ENCODE measurements at places on chromosomes 3 and 15.

DNA sequence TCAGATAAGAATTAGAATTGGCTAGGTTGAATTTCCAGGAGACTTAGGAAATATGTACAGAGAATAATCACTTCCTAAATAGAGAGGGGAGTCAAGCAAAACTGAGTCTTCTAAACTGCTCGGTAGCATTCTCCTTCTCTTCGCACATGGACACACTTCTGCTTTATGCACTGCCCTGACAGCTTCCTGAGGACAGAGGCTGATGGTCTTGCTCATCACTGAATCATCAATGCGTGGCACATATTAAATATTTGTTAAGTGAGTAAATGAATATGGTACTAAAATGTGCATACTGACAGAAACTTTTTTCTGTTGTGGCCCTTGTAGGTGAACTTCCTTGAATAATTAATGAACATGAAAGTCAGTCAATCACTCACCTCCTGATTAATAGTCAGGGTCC, 315.5 kb downstream of the FHIT start:
- no peak for DNase-seq

- no peak for DNase-seq
These were observed 80.1 kb downstream of the LRRC28 start for GRCh38 chr15:99331381-99331780.

- DNase-seq, result no peak
These were observed 65.9 kb downstream of the PGPEP1L start for GRCh38 chr15:98941595-98942255.

DNA sequence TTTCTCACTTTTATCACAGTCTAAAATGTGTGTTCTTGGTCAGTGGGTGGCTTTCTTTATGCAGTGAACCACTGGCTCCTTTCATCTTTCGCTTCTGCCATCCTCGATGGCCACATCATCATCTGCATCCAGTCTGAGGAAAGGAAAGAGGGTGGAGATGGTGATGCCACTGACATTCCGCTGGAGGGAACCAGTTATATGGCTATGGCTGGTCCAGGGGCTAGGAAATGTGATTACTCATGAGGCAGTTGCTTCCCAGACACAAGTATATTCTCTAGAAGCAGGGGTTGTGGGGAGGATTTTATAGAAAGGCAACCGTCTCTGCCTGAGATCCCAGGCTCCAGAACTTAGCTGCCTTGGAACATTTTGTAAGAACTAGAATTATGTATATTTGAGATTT, 246.7 kb upstream of the AZI2 start:
- DNase-seq, result no peak

GRCh38 chr15:100125401-100126191, 216.2 kb downstream of the ADAMTS17 start:
- no peak for DNase-seq

GRCh38 chr3:58353722-58354553, 21.2 kb downstream of the PXK start:
- DNase-seq, result no peak

DNA sequence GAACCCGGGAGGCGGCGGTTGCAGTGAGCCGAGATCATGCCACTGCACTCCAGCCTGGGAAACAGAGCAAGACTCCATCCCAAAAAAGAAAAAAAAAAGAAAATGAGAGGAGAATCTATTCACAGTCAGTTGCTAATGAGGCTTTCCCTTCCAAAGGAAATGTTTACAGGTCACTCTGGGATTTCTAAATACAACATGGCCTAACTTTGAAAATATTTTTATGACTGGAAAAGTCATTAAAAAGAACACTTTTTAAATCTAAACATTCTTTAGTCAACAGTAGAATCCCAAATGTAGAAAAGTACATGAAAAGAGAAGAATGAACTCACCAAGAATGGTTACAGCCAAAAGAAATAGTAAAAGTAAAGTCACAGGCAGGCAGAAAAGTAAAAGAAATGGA, 78.6 kb downstream of the PLD1 start:
- no peak for DNase-seq

- no peak for DNase-seq
These were observed 77.6 kb downstream of the TOP2B start for GRCh38 chr3:25587094-25587493.

- DNase-seq, result no peak
These were observed 56.3 kb upstream of the PSMD6 start for GRCh38 chr3:64079369-64080150.

DNA sequence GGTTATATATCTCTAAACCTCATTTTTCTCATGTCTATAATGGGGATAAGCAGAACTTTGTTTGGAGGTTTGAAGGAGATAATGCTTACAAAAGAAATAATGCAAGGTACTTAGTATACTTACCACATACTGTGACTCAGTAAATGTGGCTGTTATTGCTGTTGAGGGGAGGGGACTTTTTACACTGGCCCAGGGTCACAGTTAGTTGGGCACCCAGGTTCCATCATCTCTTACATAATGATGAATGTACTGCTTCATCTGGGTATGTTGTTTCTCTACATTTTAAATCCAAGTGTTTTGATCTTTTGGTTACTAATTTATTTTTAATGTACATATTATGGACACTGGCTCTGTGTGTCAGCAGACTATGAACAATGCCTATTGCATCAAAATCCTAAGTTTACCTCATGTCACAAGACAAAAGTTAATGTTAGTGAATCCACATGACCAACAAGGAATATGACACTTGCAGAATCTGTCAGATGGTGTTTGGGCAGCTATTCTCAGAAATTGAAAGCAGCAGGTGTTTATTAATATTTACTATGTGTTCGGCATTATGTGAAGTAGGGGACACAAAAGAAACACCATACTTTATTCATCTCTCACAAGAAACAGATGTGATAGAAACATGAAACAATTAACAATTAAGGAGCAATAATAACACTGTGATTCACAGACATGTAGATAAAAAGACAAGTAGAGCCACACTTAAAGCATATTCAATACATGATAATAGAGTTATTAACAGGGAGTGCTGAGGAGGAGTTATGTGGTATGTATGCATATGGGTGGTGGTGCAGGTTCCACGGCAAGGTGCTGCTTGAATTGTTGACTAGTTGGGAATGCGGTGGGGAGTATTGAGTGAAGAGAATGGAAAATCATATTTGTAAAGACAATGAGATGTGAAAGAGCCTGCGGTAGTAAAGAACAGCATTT, 109.7 kb downstream of the GALK2 start:
- no peak for DNase-seq

GRCh38 chr3:184184546-184185230, 1.3 kb upstream of the ABCF3 start:
- no peak for DNase-seq

DNA sequence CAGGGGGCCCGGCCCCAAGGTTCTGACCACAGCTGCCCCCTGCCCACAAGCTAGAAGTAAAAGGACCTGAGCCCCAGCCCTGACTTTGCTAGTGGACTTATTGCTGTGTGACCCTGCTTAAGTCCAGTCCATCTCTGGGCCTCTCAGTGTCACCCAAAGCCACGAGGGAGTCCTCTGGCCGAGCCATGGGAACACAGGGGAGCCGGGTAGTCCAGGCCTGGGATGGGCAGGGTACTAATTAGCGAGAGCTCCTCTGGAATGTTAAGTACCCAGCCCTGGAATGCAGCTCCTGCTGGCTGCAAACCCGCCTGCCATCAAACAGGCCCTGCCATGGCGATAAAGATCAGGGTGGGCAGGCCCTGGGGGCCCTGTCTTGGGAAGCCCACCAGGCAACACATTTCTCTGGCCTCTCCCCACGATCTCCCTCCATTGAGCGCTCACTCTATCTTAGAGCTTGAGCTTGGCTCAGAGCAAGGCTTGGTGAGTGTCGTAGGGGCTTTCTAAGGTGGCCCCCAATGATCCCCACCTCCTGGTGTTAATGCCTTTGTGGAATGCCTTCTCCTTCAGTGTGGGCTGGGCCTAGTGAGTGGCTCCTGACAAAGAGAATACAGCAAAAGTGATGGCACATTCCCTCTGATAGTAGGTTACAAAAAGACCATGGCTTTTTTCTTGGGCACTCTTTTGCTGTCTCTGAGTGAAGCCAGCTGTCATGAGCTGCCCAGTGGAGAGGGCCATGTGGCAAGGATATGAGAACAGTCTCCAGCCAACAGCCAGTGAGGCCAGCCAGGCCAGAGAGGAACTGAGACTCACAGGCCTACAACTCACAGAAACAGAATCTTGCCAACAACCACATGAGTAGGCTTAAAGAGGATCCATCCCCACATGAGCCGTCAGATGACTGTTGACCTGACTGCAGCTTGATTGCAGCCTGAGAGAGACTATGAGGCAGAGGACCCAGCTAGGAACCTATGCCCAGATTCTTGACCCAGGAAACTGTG, 133.1 kb downstream of the SMAD6 start:
- DNase-seq, result no peak

- DNase-seq, result no peak
These were observed 32.7 kb downstream of the CRABP1 start for GRCh38 chr15:78372880-78373279.

DNA sequence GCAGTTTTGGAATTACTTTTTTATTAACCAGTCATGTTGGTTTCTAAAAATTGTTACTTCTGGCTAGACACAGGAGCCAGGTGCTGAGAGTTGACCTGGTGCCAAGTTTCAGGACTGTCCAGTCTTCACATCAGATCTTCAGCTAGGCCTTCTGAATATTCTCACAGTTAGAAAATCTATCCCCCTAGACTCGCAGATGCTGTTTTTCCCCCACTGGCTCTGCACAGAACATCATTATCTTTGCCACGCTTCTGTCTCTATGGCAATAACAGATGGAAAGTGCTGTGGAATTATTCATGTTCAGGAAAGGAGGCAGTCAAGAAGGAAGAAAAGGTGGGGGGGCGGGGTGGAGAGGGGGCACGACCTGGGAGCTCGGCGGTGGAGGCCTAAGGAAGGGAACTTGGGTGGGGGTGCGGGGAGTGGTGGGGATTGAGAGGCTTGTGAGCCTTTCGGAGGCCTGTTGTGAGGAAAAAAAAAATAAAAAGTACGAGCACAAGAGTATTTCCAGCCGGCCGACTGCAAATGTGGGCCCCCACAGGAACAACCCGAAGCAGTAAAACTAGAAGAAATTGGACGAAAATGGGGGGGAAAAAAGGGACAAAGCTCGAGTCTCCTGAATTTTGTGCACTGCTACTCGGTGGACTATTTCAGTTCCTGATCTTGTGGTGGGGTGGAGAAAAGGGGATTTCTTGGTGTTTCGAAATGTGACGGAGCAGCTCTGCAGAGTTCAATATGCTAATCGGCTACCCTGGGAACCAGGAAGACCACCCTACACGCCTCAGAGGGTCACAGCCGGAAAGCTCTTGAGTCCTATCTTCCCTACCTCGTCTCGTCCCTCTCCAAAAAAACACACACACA, 1.5 kb upstream of the SKIL start:
- DNase-seq, result no peak

GRCh38 chr3:122508135-122508914, 6.4 kb downstream of the KPNA1 start:
- no peak for DNase-seq

- DNase-seq, result no peak
These were observed 43.2 kb upstream of the CMSS1 start for GRCh38 chr3:99774467-99774866.

GRCh38 chr3:94115482-94115881, 52.6 kb downstream of the NSUN3 start:
- DNase-seq, result no peak

DNA sequence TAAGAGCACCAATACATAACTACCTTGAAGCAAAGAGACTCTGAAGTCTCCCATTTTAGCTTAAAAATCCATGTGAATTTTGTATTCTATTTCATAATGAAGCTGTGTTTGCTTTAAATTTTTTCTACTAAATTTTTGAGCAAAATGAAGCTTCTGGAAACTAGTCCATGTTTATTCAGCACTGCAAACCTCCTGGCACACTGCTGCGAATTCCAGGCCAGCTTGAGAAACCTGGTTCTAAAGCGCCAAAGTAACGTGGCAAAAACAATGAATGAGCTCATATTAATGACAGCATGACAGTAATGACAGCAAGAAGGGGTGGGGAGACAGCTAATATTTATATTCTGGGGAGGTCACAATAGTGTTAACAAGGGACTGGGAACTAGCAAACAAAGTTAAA, 25.7 kb downstream of the CEP152 start:
- DNase-seq, result no peak

DNA sequence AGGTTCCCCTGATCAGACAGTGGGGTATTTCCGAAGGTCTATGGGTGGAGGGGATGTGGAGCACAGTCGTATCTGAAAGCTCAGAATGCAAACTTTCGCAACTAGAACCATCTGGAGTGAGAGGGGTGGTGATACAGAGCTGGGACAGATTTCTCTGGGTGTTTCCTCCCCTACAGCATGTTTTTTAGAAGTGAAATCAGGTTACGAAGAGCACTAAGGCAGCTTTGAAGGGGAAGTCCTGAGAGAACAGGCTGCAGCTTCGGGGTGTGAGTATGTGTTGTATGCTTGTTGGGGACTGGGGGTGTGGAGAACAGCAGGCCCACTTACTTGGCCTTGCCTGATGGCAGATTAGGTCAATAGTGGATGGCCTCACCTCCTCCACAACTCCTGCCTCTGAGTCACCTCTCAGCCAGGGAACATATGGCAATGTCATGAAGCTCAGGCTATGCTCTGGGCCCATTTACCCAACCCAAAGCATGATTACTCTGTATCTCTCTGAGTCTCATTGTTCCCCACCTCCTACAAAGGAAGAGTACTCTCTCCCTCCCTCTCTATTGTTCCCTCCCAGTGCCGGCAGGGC, 107.2 kb upstream of the RASGRP1 start:
- no peak for DNase-seq

GRCh38 chr15:76135516-76135915, 75.7 kb downstream of the TMEM266 start:
- DNase-seq, result no peak

- DNase-seq, result no peak
These were observed 837.5 kb downstream of the MCTP2 start for GRCh38 chr15:95068701-95069521.

GRCh38 chr3:184259878-184260723, 1.3 kb downstream of the CAMK2N2 start:
- no peak for DNase-seq

- no peak for DNase-seq
These were observed 98.9 kb upstream of the FRMD4B start for GRCh38 chr3:69484507-69485393.

GRCh38 chr3:98223907-98224672, 40.0 kb upstream of the OR5H6 start:
- no peak for DNase-seq

DNA sequence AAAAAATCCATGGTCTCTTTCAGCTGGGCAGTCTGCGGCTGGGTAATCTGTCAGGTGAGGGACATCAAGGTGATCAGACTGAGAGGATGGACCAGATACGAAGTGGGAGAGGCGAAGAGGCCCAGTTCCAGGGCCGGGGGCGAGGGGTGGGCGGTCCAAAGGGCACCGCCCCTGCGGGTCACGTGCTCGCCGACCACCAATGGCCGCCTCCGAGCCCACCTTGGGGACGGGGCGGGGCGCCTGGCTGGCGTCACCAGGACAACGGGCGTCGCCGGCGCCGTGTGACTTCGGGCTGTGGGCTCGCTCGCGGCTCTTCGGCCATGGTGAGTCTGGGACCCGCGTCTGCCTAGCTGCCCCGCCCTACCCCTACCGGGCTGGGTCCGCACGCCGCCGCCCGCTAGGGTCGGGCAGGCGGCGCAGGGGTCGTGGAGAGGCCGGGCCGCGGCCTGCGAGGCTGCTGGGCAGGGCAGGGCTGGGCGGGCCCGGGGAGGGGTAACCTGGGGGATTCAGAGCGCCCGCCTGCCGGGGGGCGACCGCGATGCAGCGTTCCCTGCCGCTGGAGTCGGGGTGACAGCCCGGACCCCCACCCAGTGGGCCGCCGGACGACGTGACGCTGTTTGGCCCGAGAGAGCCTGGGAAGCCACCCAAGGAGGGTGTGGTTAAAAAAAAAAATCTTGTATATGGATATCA, at the start of gene FBXL2:
Gene FBXL2 (plus strand): TSS at position 250 of the 690 bp plus-strand sequence. CDS start 71 bp downstream, at position 321.
- DNase-seq, result no peak

Measured in activated CD4-positive, alpha-beta T cell treated with anti-CD3 and anti-CD28 coated beads for 1 hour (primary cell).